H7 (cell line): ENCODE measurements at places on chromosomes 2 and 18.
A peak's percentile ranks its signal among the peaks of the same experiment; 100 is the strongest.

DNA sequence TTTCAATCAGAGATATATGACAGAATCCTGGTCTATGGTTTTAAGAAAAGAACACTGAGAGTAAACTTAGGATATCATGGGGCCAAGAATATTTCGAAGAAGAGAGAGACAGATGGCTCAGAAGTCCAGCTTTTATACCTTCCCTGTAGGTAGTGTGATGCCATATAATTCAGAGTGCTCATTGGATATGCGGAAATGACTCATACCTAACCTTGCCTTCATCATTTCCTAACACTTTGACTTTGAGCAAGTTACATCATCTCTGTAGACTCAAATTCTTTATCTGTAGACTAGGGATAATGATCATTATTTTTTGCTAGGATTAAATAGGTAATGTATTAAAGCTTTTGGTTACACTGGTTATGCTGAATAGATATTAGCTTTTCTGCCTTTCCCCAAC is 461.6 kb upstream of the CNTNAP5 start:
- DNase-seq: no peak

DNA sequence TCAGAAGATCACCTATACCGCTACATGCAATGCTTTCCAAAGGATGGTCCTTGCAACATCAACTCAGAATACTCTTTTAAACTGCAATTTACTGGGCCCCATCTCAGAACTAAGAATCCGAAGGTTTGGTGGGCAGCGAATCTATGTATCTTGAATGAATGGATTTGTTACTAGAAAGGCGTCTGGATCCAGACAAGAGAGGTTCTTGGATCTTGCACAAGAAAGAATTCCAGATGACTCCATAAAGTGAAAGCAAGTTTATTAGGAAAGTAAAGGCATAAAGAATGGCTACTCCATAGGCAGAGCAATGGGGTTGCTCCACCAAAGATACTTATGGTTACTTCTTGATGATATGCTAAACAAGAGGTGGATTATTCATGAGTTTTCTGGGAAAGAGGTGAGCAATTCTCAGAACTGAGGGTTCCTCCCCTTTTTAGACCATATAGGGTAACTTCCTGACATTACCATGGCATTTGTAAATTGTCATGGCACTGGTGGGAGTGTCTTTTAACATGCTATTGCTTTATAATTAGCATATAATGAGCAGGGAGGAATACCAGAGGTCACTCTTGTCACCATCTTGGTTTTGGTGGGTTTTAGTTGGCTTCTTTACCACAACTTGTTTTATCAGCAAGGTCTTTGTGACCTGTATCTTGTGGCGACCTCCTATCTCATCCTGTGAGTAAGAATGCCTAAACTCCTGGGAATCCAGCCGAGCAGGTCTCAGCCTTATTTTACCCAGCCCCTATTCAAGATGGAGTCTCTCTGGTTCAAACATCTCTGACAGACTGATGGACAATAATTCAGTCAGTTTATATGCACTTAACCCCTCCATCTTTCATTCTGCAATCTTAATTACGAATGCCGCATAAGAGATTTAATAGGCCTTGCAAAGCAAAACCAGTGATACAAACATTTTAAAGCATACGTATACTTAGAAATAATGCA is 7.5 kb upstream of the RMDN2 start:
- DNase-seq: no peak

DNA sequence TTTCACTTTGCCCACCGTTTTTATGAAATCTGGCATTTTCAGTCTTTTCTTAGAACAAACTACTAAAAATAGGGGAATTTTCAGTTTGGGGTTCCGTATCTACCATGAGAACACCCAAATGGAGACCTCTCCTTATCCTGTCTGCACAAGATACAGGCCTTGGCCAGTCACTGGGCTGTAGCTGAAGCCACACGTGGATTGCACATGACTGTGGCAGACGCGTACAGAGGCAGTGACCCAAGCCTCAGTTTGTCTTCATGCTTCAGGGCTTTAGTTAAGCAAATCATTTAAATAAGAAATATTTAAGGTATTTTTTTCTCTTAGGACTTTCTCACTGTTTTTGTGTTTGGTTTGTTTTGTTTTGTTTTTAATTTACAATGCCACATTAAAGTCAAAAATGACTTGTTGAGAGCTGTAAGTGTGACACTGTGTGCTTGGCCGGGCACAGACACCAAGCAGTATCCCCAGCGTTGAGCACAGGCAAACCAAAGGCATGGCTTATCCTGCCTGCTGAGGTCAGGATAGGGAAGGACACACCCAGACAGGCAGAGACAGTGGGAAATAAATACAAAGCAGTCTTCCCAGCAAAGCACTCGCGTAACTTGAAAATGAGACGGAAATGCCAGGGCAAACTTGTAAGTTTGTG is 53.3 kb downstream of the TRAPPC12 start:
- DNase-seq: no peak

GRCh38 chr2:127508631-127509034 is 17.7 kb downstream of the IWS1 start:
- DNase-seq: no peak

GRCh38 chr2:215772634-215773563 is 240.5 kb downstream of the MREG start:
- DNase-seq: no peak

GRCh38 chr2:35989503-35989902 is 366.1 kb upstream of the CRIM1 start:
- no peak for DNase-seq

- DNase-seq: no peak
Observed at GRCh38 chr18:44636241-44636640, 44.4 kb upstream of the SETBP1 start.

GRCh38 chr2:212146416-212146815 is 392.2 kb downstream of the ERBB4 start:
- no peak for DNase-seq

GRCh38 chr2:64858541-64859311 is 130.5 kb upstream of the SLC1A4 start:
- no peak for DNase-seq

DNA sequence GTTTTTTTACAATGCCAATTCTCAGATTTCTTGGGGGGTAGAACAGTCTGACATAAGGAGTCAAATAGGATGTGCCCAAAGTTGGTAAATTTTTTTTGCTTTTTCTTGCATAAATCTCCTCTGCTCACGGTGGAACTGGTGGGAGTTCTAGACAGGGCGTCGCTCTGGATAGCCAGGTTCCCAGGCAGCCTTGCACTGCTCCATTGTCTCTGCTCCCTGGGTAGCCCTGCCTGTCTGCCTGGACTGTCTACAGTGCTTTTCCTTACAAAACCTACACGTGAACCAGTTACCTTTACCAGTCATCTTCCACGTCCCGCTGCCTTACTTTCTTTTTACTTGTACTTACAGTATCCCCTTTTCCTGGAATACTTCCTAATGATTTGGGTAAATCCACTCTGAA is 117.1 kb downstream of the ZNF407 start:
- DNase-seq: peak; percentile 26

DNA sequence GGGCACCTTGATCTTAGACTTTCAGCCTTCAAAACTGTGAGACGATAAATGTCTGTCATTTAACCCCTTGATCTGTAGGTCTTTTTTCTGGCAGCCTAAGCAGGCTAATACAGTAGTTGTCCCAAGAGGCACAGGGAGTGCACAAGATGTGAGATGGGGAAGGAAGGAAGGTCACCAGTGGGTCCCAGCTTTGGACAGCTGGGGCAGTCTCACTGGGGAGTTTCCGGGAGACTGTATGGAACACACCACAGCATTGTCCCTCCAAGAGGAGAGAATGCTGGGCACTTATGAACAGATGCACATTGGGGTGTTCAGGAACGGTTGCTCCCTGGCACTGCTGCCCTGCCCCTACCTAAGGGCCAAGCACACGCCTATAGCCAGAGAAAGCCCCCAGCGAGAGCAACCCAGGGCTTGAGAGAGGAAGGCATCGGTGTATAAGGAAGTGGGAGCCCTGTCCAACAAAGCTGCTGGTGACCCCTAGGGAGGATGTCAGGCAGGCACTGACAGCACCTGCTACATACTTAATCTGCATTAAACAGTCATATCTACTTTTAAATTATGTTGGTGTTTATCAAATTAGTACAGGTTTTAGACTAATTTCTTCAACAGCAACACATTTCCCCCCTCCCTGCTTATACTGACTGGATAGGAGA is 11.6 kb upstream of the NCK2 start:
- no peak for DNase-seq

GRCh38 chr18:48839819-48840490 is 110.8 kb downstream of the SMAD7 start:
- DNase-seq: no peak

DNA sequence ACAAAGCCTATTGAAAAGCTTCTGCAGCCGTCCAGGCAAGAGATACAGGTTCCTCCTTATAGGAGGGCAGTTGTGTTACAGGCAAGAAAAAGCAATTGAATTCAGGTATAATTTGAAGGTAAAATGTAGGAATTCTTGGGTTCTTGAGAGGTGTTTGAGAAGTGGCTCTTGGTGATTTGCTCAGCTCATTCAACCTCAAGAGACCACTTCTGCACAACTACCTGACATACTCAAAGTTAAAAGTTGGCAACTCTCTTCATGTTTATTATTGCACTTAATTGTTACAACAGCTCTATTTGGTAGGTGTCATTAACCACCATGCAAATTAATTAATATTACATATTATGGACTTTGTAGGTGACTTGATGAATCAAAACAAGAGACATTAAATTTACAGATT is 753.2 kb downstream of the ADCYAP1 start:
- DNase-seq: no peak

- no peak for DNase-seq
Observed at GRCh38 chr2:138103156-138103555, 138.9 kb downstream of the HNMT start.

DNA sequence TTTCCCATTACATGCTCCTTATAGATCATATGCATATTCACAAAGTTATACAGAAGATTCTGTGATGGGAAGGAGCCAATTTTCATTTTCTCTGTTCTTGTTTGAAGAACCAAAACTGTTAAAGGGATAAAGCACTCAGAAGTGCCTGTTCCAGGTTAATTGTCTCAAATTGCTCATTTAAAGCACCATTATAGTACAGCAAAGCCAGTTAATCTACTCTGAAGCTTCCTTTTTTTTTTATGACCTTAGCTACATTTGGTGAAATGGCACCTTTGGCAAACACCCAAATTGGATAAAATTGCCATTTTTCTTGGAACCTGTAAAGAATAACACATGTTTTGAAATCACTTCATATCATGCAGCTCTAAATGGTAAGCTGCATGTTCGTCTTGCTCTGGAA is 1092.3 kb downstream of the BCL11A start:
- DNase-seq: no peak

GRCh38 chr18:57995331-57995730 is 48.7 kb upstream of the NEDD4L start:
- DNase-seq: no peak

- no peak for DNase-seq
Observed at GRCh38 chr2:188956961-188957360, 17.2 kb upstream of the COL3A1 start.

GRCh38 chr2:26274058-26274613 is 29.4 kb downstream of the HADHB start:
- DNase-seq: no peak

DNA sequence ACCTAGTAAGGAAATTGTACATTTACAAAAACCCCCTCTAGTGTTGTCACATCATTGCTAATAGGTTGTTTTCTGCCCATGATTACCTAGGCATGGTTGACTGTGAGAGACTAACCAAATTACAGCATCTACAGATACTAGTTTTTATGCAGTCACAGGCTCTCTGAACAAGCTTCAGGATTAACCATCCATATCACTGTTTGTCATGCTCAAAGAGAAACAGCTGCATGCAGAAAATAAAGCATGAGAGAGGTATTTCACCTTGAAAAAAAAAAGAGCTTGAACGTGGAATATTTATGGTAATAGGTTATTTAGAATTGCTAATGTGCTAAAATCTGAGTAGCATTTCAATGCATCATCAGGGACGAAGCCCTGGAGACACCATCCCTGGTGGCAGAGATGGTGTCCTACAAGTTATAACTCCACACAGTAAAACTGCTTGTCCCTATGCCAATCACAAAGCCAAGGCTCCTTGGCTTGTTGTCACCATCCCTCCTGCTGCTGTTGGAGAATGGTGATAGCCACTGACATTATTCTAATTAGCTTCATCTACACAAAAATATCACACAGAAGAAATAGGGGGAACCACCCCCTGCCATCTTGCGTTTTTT is 5.4 kb downstream of the NEB start:
- peak; percentile 20 for DNase-seq

DNA sequence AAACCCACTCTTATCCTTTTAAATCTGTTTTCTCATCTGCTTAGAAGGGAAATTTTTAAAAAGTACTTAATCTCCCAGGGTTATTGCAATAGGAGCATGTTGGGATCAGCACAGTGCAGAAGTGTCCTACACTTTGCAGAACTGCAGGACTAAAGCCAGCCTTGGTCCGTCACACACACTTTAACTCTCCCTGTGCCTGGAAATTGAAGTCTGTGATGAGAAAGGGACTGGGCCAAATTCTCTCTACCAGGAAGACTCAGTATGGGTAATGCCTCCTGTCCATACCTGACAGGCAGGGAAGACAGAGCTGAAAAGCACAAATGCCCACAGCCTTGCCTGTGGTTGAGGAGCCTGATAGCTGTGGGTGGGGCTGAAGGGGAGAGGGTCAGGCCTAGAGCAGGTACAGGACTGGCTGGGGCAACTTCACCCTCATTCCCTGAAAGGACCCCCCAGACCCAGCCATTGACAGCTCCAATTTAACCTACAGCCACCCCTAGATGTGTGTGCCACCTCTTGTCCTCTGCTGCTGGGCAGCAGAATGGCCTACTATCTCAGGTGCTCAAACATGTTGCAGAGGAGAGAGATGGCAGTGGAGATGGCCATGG is 377.2 kb upstream of the KLHL29 start:
- no peak for DNase-seq

DNA sequence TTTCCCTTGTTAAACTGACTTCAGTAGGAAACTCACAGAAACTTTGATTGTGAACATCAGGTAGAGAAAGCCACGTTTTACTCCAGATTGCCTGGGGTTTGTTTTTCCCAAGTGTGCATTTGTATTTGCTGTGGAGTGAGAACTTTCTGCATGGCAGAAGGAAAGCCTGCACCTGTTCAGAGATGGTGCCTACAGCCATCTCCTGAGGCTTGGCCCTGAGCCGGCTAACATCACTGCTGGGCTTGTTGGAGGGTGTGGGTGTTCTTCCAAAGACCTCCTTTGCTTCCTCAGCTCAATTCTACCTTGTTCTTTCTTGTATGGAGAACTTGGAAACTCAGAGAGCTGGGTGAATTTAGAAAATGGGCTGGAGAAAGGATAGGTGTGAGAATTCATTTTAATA is 16.1 kb downstream of the KCNS3 start:
- no peak for DNase-seq

DNA sequence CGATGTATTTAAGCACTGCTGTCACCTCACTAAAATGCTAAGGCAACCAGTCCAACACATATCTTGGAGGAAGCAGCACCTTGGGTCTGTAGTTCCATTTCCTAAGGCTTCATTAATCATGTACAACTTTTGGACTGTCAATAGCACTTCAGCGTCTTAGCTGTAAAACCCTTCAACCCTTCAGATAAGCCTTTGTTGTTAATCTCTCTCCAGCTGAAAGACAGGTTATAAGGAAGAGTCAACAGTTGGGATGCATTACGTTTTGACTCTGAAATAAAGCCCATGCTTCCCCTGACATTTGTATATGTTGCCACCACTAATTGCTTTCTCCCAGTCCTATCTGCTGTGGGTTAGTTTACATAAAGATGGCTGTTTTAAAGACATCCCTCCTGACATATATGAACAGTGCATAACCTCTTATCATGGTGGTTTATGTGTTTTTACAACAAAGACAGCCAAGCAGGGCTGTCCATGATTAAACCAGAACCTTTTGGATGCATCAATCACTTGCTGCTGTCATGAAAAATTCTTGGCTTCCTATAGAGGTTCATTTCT is 81.5 kb downstream of the EPHA4 start:
- no peak for DNase-seq

GRCh38 chr2:20665243-20666004 is 1.5 kb upstream of the GDF7 start:
- DNase-seq: peak; percentile 84
